RWPE2 (cell line): ENCODE measurements at places on chromosomes 5 and 9.

- DNase-seq = no peak
Observed at GRCh38 chr9:68819065-68819464, 114.0 kb downstream of the PIP5K1B start.

DNA sequence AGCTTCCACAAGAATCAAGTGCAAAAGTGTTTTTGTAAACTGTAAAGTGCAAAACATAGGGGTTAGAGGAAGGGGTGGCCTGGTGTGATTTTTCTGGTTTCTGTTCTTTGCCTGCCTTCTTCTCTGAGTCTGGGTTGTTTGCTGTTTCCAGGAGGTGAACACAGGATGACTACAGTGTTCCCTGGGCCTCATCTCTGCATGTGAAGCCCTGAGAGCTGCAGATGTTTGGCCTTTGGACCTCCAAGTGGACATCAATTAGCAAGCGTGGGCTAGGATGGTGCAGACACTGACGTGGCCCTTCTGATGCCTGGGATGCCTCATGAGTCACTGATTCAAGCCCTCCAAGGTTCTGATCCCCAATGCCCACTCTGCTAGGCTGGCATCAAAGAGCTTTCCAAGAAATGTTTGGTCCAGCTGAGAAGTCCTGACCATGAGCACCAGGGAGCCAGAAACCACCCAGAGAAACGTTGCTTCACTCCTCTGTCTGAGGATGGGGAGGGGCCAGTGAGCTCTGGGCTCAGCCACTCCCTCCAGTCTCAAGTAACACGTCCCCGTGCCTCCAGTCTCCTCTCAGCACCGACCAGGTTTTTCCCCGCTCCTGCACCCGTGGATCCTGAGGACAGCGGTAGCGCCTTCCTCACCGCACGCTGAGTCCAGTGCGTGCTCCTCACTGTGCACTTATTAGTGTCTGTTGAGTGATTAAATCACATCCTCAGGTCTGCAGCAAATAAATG lies 7.6 kb downstream of the IL9 start:
- DNase-seq = no peak

DNA sequence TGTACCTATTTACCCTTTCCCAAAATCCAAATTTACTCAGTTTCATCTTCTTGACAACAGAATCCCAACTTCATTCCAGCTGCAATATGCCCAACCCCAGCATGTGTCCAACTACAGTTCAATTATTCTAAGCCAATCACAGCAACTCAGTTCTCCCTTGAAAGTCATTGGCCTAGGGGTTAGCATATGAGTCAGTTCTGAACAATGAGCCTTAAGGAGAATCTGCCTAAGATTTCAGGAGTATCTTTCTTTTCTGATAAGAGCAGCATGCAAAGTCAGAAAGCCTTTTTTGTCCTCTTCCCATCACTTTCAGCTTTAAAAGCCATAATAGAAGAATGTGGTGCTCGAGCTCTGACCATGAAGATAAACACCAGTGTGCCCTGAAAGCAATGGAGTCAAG lies 44.4 kb upstream of the RASGRF2 start:
- DNase-seq = no peak

GRCh38 chr9:114414346-114414745 lies 26.6 kb upstream of the AKNA start:
- DNase-seq = no peak

- peak; percentile 77 for DNase-seq
Observed at GRCh38 chr5:177446200-177447065, at the start of gene PRR7. PRR7 (plus strand) TSS chr5:177446814; CDS start chr5:177455068, 8,254 bp downstream.

- DNase-seq = peak; percentile 84
Observed at GRCh38 chr5:61332851-61333320, 828 bp downstream of the ZSWIM6 start.

- DNase-seq = no peak
Observed at GRCh38 chr9:92607773-92608172, 62.2 kb downstream of the IPPK start.

GRCh38 chr5:136028090-136028489 lies 698 bp upstream of the TGFBI start:
- no peak for DNase-seq

GRCh38 chr5:40410964-40411635 lies 268.6 kb upstream of the PTGER4 start:
- peak; percentile 87 for DNase-seq

DNA sequence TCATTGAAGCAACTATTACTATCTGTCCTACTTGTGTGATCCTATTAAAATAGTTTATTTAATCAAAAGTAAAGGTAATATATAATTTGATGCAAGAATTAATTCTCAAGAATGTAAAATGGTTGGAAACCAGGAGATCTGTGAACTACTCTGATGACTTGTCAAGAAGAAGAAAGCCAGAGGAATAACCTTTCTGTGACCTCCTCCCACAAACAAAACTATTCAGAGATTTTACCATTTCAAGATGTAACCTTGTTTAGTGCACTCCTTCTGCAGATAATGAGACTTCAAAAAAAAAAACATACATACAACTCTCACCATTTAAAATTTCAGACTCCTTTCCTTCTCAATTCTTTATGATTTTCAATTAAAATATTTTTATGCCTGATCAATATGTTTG lies 79.5 kb downstream of the RFX3 start:
- no peak for DNase-seq

DNA sequence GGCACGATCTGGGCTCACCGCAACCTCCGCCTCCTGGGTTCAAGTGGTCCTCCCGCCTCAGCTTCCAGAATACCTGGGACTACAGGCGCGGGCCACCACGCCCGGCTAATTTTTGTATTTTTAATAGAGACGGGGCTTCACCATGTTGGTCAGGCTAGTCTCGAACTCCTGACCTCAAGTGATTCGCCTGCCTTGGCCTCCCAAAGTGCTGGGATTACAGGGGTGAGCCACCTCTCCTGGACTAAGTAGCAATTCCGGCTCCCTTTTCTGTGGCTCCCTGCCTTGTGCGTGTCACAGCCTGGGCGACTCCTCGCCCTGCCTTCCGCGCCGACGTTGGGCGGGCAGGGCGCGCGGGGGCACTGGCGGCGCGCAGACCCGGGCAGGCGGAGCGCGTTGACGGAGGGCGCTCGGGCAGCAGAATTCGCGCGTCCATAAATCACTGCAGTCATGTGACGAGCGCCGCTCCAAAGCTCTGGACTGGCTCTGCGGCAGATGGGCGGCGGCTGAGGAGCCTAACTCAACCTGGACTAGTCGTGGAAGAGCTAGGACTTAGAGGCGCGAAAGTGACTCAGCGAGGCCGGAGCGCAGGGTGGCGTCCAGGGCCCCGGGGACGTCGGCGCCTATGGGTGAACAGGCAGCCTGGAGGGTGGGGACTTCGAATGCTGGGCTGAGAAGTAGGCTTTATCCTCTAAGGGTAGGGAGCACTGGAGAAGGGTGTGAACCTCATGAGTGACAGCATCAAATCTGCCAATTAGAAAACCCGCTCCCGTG lies 1.4 kb upstream of the CIZ1 start:
- DNase-seq = peak; percentile 89

- no peak for DNase-seq
Observed at GRCh38 chr9:83906144-83906543, 15.1 kb downstream of the KIF27 start.

- no peak for DNase-seq
Observed at GRCh38 chr5:133728475-133728874, 116.1 kb upstream of the FSTL4 start.

DNA sequence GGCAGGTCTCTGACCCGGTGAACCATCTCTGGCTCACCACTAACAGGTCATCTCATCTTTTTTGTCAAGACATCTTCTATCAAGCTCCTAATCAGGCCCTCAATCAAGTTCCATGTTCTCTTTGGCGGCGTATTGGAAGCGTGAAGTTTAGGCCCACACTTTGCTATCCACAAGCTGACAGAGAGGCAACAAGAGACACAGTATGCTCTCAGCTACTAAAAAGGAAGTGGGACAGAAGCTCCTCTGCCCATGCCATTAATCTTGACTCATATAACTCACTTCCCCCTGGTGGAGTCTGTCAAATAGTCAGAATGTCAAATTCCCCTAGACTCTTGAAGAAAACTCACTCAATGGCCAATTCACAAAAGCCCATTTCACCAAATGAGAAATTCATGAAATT lies 77.6 kb upstream of the TMC1 start:
- no peak for DNase-seq

DNA sequence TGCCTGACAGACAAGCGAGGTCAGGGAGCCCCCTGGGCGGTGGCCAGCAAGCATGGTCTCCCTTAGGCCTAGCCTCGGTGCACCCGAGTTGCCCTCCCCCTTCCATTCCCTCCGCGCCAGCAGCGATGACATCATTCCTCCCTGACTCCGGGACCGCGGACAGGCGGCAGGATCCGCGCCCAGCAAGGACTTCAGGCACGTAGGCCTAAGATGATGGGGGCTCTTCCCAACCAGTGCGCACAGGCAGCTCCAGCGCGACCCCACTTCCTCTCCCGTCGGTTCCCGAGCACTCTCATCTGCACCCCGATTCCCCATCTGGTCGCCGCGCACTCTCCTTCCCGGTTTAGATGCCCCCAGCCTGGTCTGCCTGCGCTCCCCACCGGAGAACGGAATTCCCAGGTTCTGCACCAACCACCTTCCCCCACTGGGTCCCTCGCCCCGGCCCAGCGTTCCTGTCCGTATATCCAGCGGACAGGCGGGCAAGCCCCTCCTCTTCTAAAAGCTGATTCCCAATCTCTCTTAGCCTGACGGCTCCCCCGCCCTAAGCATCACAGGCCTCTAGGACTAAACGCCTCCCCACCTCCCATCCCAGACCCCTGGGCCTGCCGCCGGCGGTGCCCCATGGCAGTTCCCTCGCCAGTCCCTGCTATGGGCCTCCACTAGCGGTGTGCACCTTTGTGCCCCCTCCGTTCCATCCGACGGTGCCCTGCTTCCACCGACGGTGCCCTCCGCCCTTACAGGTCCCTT lies 931 bp downstream of the FAM219A start:
- DNase-seq = peak; percentile 71

- DNase-seq = no peak
Observed at GRCh38 chr5:172389578-172390112, 64.7 kb downstream of the SH3PXD2B start.

- no peak for DNase-seq
Observed at GRCh38 chr9:136284311-136284710, 19.6 kb downstream of the CCDC187 start.

DNA sequence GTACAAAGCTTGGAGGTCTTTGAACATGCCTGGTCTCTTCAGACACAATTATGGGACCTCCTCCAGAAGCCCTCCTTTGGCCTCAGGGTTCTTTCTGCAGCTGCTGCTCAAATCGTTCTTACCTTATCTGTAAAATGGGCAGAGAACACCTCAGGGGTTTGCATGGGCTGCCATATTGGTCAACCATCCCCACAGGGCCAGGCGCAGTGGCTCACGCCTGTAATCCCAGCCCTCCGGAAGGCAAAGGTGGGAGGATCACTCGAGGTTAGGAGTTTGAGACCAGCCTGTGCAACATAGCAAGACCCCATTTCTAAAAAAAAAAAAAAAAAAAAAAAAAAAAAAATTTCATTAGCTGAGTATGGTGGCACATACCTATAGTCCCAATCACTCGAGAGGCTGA lies 29.1 kb upstream of the TCF7 start:
- DNase-seq = no peak

GRCh38 chr5:139895647-139896046 lies 100.0 kb downstream of the PSD2 start:
- no peak for DNase-seq

- DNase-seq = no peak
Observed at GRCh38 chr5:163755505-163755904, 250.1 kb downstream of the MAT2B start.

GRCh38 chr9:114412048-114412683 lies 24.4 kb upstream of the AKNA start:
- no peak for DNase-seq

GRCh38 chr9:4986296-4986695 lies 1.2 kb downstream of the JAK2 start:
- no peak for DNase-seq

- DNase-seq = no peak
Observed at GRCh38 chr5:100826133-100826532, 76.9 kb downstream of the ST8SIA4 start.

- no peak for DNase-seq
Observed at GRCh38 chr9:103902263-103902662, 191.8 kb upstream of the SMC2 start.

DNA sequence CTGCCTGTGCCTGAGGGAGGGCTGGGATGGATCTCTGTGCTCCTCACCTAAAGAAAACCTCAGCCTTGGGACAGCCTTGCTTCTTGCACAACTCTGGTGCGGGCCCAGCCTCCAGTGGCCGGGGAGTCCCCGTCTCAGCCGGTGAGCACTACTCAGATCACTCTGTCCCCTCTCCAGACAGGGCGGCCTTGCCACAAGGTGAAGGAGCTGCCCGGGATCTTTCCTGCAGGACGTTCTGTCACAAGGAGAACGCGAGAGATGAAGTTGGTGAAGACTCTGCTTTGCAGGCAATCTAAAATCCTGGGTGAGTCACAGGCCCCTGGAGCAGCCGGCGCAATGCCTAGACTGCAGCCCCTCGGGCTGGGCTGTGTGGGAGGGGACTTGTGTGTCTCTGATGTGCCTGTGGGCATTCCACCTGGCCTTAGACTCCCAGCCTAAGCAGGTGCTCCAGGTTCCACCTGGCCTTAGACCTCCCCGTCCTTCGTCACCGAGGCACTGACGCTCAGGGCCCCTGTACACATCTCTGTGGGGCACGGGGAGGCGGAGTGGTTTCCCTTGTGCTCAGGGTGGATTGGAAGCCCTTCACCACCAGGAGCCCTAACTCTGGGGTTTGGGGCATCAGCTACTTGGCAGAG lies 15.2 kb upstream of the IRX4 start:
- DNase-seq = peak; percentile 65

- no peak for DNase-seq
Observed at GRCh38 chr9:106467865-106468164, 395.2 kb upstream of the ZNF462 start.

DNA sequence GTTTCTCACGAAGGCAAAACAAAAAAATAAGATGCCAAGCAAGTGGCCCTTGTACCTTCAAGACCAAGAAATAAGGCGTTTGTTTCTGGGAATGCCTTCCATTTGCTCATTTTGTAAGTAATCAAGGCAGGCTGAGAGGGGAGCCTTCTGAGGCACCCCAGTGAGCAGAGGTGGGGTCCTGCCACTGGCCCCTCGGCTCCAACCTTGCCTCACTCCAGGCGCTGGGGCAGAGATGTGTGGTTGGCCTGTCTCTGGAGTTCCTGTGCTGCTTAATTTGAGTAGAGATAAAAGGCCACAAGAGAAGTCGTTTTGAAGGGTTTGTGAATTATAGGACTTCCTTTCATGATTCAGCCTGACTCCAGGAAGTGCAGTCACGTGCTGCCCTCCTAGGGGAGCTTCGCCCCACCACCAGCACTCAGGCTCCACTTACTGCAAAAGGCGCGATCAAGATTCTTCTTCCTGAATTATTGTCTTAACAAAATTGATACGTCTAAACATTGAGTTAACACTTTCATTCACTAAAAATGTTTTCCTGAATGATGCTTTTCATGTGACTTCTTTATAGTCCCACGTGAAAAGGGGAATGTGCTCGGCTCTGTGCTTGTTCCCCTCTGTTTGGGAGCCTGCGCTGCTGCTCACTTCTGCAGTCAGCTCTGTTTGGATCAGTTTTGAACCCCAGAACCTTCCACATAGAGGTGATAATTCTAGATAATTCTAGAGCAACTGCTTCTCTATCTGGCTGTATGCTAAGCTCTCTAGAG lies 13.7 kb downstream of the SYK start:
- DNase-seq = no peak
